ENCODE measurements at places on chromosomes 5 and 9.

DNA sequence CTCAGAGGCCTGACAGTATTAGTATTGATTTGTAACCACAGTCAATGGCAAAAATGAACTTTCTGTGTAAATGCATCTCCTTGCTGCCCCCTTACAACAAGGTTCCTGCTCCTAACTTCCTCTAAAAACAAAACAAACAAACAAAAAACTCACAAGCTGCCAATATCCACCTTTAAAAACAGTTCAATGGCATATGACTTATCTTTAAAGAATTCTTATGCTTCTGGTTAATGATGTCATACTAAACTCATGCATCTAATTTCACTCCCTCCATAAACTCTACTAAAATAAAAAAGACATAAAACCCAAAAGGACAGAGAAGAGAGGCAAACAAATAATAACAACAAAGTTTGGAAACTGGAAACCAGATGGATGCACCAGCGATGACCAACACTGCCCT is 9.0 kb upstream of the OR1N1 start:
- no peak for DNase-seq

DNA sequence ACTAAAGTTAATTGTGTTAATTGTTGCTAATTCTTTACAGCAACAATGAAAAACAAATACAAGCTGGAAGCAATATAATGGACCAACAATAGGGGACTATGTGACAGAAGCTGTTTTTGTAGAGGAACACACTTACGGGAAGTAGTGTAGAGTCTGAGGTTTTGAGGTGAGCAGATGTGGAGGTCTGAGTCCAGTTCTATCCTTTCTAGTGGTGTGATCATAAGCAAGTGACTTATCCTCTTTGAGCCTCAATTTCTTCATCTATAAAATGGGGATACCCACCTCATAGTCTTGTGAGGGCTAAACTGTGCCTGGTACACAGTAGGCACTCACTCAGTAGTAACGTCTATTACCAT is 28.3 kb downstream of the ALG2 start:
- DNase-seq, result no peak

DNA sequence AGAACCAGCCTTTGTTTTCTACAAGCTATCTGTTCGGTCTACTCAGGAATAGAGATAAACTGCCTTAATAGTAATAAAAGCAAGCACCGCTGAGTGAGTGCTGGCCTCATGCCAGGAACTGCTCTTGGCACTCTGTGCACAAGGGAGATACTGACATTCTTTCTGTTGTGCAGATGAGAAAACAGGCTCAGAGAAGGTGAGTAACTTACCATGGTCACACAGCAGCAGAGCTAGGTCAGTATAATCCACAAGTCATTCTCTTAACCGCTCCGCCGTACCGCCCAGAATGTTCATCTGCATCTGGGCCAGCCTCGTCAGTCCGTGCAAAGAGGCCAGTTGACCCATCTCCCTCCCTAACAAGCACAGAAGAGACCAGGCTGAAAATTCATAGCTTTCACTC is 27.4 kb downstream of the QRFP start:
- no peak for DNase-seq

GRCh38 chr5:6731465-6732237 is 18.4 kb downstream of the TENT4A start:
- DNase-seq, result no peak

DNA sequence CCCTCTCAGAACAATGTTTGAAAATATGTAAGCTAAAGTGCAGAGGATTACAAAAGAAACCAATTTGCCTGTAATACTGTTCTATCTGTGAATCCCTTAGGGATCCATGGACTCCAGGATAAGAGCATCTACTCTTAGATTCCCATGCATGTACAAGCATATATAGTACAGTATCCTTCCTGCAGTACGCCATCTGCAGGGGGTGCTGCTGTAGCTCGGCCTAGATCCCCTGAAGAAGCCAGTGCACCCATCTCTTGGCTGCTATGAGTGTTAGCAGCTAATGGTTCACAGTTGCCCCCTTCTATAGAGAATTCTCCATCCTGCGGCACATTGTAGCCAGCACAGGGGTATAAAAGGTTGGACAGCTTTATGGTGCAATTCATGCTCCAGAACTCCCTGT is 61.8 kb upstream of the SLC30A5 start:
- no peak for DNase-seq

GRCh38 chr5:79255786-79256557 is 20.0 kb downstream of the JMY start:
- peak; percentile 41 for DNase-seq

- peak; percentile 41 for DNase-seq
Observed at GRCh38 chr5:1772634-1773033, 27.0 kb downstream of the MRPL36 start.

- DNase-seq, result no peak
Observed at GRCh38 chr9:97382099-97382718, 29.7 kb upstream of the TDRD7 start.

DNA sequence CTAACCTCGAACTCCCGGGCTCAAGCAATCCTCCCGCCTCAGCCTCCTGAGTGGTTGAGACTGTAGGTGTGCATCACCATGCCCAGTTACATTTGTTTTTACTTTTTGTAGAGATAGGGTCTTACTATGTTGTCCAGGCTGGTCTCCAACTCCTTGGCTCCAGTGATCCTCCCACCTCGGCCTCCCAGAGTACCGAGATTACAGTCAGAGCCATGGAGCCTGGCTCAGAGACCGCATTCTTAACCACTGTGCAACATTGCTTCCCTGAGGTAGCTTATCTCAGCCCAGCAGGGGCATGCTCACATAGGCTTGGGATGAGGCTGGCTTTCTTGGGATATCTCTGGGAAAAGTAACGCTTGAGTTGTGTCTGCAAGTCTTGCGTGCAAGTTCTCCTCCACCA is 99.7 kb downstream of the SPRY4 start:
- DNase-seq, result no peak

- no peak for DNase-seq
Observed at GRCh38 chr9:20552874-20553557, 69.3 kb downstream of the MLLT3 start.

DNA sequence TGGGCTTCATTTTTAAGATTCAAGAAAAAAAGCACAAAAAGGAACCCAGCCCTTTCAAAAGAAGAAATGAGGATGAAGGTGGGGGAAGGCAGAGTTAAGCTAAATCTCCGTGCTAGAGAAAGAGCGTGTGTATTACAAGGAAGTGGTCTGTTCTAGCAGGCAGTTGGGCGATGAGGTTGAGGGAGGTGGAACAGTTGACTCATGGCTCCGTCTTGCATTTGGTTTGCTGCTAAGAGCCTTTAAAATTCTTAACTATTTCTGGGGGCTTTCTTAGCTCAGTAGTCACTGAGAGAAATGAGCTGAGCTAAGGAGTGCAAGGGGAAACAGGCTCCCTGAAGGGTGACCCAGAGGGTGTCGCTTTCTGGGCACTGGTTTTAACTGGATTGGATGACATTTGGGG is 117.4 kb downstream of the GCNT1 start:
- DNase-seq, result peak; percentile 94

GRCh38 chr5:117692606-117693005 is 1118.0 kb upstream of the SEMA6A start:
- no peak for DNase-seq
